ENCODE measurements at places on chromosomes 13 and 19.

GRCh38 chr19:318509-318774 lies 26.2 kb downstream of the MIER2 start:
- no peak for DNase-seq

GRCh38 chr13:73433890-73434289 lies 375.1 kb downstream of the KLF5 start:
- no peak for DNase-seq

- no peak for DNase-seq
Measured at GRCh38 chr19:11420429-11421370, 1.6 kb upstream of the RGL3 start.

DNA sequence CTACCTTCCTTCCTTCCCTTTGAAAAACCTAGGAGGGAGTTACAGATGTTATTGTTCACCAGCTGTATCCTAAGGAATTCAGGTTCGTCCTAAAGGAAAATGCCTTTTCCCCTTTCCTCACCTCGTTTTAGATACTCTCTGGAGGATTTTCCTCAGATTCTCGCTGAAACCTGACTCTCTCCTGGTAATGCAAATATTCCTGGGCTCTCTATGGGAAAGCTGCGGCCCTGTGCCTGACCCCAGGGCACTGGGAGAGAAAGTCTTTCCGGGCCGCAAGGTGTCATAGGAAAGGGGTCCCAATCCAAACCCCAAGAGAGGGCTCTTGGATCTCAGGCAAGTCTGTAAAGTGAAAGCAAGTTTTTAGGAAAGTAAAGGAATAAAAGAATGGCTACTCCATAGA lies 13.1 kb upstream of the OR1M1 start:
- no peak for DNase-seq

DNA sequence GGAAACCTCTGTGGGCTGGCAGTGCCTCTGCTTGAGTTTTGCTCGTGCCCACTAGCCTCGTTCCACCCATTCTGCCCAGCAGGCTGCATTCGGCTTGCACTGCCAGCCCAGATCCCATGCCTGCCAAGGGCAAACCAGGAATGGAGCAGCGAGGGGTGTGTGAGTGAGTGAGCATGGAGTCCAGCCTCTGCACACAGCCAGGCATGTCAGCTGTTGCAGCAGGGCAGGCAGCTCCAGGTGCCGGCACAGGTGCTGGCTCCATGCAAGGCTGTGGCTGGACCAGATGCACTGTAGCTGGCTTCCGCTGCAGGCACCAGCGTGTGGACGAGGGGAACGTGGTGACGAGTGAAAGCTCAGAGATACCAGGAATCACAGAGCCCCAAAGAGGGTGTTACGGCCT lies 64.5 kb downstream of the SPATA13 start:
- no peak for DNase-seq

DNA sequence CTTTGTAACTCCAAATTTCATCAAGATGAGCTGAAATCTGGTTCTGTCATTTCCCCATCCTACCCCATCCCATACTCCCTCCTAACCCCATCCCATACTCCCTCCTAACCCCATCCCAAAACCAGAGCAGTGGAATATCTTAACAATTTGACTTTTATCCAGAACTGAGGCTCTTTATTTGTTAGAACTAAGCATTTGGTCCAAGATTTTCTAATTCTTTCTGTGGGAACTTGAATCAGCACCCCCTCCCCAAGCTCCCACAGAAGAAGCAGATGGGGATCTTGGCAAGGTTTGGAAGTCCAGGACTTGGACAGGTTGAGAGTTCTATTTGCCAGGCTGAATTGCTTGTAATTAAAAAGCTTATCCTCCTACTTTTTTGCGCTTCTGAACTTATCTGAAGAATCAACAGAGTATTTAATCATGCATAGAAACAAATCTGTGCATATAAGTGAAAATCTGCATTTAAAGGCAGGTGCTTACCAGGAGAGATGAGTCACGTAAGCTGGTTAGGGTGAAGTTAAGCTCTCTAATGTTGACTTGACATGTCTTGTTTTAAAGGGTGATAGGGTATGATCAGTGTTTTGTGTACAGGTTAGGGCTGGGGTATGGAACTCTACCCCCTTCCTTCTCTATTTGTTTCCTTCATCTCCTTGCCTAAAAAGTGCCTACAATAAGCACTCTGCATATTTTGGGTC lies 111.1 kb downstream of the COG6 start:
- no peak for DNase-seq

GRCh38 chr19:8057545-8058270 lies 5.1 kb downstream of the CCL25 start:
- no peak for DNase-seq

DNA sequence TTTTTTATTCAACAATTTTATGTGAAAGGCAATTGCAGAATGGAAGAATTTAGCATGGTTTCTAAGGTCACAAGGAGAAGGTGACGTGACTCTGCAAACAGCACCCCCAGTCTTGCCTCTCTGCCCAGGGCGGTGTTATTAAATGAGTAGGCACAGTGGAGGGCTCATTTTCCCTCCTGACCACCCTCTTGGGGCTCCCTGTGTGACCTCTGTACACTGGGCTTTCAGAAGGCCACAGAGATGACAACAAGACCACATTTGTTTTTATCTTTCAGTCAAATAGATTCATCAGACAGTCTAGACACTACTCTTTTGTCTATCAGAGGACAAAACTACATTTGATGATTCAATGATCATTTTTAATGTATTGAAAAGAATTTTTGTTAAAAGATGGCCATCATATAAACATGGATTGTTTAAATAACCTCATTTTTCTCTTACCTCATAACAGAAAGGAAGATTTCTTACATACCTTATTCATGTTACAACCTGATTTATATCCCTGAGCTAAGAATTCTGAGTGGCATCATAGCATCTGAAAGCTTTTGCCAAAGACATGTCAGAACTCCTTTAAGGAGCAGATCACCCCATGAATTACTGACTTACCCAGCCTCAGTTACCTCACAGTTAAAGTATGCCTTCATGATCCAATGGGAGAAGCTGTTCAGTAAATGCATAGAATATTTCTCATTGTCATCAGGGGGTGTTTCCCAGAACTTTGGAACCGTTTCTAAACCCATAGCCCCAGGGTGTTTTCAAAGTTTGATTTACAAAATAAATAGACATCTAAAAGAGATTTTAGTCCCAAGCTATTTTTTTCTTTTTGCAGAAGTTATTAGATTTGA lies 184.0 kb upstream of the RFC3 start:
- DNase-seq = no peak

DNA sequence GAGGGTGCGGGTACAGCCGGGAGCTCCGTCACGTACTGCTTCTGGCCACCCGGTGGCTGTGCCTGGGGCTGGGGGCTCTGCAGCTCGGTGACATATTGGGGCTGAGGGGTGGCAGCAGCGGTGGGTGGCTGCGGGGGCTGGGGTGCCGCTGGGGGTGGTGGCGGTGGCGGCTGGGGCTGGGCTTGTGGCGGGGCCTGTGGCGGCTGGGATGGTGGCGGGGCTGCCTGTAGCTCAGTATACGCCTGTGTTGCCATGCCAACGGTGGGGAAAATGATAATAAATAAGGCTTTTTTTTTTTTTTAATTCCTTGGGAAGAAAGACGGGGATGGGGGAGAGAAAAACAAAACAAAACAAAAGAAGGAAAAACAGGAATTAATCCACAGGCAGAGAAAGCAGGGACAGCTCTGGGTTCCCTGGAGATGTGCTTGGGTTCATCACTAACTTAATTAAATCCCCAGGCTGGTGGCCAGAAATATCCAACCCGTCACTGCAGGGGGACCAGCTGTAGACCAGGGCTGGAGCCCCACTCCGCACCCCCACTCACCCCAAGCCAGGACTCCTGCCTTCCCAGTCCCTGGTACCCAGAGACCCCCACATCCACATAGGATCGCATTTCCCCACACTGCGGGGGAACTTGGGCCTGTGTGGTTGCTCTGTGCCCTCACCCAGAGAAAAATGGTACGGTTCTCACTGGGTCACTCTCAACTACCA lies 12.4 kb downstream of the RFX1 start:
- no peak for DNase-seq

- no peak for DNase-seq
Measured at GRCh38 chr19:34540811-34541557, 59.4 kb downstream of the WTIP start.

DNA sequence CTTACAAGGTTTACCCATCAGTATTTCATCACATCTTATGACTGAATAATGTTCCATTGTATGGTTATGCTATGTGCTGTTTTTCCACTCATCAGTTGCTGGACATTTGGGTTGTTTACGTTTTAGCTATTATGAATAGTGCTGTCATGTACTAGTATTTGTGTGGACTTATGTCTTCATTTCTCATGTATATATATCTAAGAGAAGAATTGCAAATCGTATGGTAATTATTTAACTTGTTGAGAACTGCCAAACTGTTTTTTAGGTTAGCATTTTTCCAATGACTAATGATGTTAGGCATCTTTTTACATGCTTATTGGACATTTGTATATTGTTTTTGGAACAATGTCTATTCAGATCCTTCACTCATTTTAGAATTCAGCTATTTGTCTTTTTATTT lies 368.3 kb downstream of the LMO7 start:
- no peak for DNase-seq

DNA sequence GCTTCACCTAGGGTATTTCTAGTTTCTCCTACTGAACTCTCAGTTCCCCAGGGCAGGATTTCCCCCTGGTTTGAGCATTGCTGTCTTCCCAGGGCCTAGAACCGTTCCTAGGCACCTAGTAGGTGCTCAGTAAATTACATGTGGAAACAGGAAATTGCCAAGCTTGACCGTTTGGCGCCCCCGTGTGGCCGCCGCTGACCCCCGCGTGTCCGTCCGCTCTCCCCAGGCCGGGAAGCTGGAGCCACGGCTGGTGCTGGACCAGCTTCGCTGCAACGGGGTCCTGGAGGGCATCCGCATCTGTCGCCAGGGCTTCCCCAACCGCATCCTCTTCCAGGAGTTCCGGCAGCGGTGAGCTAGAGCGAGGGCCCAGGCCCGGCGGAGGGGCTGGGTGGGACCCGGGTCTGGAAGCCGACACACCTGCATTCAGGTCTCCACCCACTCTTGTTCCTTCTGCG lies 55.5 kb downstream of the MYH14 start:
- peak; percentile 8 for DNase-seq

DNA sequence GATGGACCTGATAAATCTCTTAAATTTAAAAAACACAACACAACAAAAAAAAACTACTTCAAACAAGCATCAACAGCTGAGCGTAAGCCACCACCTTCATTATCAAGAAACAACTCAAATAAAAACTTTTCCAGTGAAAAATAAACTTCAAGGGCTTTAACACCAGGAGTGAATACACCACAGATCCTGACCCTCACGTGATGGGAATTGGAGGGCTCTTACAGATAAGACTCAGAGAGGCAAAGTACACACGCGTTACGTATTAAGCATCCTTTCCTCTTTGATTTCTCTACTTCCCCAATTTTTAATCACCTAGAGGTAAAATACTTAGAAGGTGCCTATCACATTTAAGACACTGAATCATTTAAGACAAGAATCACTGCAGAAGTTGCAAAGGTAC lies 573 bp upstream of the STARD13 start:
- no peak for DNase-seq

- no peak for DNase-seq
Measured at GRCh38 chr13:94228763-94229162, 250.7 kb downstream of the DCT start.

DNA sequence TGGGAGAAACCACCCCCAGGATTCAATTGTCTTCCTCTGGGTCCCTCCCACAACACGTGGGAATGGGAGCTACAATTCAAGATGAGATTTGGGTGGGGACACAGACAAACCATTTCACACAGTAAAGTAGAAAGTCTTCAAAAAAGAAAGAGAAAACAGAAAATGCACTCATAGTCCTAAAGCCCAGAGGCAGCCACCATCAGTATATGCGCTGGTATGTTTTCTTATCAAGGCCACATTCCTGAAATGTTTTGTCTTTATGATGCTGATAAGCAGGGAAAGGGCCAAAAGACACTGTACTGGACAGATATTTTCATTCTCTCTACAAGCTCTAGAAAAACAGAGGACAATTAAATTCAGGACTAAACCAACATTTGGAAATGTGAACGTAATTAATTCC lies 375.8 kb upstream of the TSHZ3 start:
- DNase-seq = no peak

- no peak for DNase-seq
Measured at GRCh38 chr13:107770541-107770940, 444.8 kb downstream of the LIG4 start.

- DNase-seq = no peak
Measured at GRCh38 chr13:77038907-77039480, 12.0 kb upstream of the FBXL3 start.

- DNase-seq = no peak
Measured at GRCh38 chr19:963486-963951, 20.6 kb upstream of the WDR18 start.

DNA sequence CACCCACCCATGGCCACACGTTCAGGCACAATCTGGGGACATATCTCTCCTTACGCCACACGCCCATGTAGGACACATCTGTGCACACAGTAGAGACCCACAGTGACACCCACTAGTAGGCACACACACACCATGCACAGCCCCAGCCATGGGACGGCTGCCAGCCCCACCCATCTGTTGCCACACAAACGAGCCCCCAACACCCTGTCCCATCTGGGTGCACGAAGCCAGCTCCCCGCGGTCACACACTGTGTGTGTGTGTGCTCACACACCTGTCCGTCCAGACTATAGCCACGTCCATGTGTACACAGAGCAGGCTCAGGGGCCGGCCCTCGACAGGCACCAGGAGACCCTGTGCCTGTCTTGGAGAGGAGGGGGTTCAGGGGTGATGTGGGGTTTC lies 10.6 kb downstream of the ERFL start:
- no peak for DNase-seq

DNA sequence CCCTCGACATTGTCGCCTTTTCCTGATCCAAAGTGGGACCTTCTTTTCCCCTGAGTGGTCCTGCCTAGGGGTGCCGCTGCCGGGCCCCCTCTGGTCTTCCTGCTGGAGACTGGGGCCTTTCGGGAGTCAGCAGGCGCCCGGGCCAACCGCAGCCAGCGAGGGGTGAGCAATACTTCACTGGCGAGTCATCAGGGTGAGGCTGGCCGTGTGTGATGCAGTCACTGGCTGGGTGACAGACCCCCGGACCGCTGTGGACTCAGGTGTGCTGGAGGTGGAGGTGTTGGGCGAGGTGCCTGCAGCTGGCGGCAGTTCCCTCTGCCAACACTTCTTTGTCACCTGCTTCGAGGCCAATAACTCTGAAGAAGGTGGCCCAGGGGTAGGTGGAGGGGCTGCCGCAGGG lies 1.5 kb upstream of the CGB5 start:
- DNase-seq = peak; percentile 55

Measured in LoVo (cell line).